ENCODE measurements at places on chromosomes 4 and X.

DNA sequence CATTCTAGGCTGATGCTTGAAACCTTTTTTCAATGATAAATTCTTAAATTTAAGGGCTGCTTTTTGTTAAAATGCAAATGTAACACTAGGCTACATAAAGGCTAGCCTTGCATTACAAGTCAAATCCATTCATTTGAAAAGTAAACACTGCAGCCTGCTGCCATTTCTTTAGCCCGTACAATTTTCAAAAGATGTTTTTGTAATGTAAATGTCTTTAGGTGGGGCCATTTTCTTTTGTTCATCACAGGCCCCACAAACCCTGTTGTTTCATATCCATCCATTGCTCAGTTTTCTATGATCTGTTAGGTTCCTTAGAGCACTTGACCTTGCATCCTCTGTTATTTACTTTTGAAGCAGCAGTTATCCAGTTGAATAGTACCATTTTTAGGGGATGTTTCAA lies 296.2 kb upstream of the AMOT start:
- DNase-seq: no peak

DNA sequence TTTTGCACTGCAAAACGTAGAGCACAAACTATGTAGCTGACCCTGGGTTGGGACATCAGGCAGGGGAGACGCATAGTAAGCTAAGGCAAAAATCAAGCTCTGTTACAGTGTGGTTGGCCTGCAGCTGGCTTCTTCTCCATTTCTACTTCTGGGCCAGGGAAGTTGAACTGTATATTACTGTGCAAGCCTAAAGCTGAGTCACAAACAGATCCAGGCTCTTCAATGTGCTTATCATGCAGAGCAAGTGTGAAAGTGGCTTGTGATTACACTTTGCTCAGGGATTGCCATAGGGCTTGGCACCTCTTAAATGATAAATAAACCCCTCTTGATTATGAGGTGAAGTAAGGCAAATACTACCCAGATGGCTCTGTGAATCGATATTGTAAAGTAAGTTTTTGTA lies 40.5 kb downstream of the CLDN34 start:
- DNase-seq: no peak

- DNase-seq: no peak
Measured at GRCh38 chr4:79413032-79413885, 5.2 kb upstream of the GK2 start.

GRCh38 chrX:30653415-30654131 lies at the start of gene GK:
Gene GK (plus strand): TSS chrX:30653423. CDS start chrX:30653538, 115 bp downstream.
- DNase-seq: no peak
